Cortex of kidney (tissue), 1 donor: ENCODE measurements at places on chromosomes 11 and 22.

DNA sequence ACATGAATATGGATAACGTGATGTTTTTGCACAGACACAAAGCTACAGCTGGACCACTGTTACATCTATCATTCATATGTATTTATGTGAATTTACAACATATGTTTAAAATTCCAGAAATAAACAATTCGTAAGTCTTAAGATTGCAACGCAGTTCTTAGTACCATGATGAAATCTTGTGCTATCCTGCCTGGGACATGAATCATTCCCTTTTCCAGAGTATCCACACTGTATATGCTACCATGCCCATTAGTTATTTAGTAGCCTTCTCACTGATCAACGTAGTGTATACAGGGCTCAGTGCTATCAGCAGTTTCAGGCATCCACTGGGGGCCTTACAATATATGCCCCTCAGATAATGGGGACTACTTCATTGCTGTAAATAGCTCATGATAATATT lies 4.3 kb downstream of the ATL3 start:
- no peak for DNase-seq

DNA sequence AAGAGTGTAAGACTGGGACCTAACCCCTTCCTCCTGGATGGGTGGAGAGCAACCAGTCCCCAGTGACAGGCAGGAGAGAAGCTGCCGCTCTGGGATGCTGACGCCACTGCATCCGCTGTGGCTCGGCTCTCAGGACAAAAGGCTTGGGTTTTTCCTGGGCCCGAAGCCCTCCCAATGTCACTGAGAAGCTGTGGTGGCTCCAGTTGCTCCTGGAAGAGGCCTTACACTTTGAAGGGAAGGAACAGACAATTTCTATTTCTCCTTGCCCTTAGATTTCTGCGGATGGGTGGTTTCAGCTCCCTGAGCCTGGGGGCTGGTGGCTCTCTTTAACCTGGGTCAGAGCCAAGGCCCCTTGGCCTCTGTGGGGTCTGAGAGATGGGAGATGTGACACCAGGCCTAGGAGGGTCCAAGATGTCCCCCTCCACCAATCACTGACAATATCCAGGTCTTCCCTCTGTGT lies 21.4 kb downstream of the TPBGL start:
- DNase-seq: no peak

GRCh38 chr11:101442171-101442570 lies 141.6 kb downstream of the TRPC6 start:
- DNase-seq: no peak

- DNase-seq: no peak
Measured at GRCh38 chr11:96794152-96794551, 404.3 kb downstream of the JRKL start.

DNA sequence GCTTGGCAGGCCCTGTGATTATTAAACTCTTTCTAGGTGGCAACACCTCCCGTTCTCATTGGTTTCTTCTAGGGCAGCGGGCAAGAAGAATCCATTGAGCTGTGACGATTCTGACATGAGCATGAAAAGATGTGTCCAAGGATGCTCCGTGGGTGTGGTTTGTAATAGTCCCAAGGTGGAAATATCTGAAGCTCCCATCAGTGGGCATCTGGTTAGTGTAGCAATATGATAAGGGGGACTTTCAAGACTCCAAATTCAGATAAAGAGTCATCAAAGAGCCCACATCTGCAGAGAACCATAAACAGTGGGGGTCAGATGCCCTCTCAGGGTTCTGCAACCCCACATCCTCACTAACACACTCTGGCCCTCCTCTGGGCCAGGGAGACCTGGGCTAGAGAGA lies 42.6 kb downstream of the TST start:
- DNase-seq: no peak

DNA sequence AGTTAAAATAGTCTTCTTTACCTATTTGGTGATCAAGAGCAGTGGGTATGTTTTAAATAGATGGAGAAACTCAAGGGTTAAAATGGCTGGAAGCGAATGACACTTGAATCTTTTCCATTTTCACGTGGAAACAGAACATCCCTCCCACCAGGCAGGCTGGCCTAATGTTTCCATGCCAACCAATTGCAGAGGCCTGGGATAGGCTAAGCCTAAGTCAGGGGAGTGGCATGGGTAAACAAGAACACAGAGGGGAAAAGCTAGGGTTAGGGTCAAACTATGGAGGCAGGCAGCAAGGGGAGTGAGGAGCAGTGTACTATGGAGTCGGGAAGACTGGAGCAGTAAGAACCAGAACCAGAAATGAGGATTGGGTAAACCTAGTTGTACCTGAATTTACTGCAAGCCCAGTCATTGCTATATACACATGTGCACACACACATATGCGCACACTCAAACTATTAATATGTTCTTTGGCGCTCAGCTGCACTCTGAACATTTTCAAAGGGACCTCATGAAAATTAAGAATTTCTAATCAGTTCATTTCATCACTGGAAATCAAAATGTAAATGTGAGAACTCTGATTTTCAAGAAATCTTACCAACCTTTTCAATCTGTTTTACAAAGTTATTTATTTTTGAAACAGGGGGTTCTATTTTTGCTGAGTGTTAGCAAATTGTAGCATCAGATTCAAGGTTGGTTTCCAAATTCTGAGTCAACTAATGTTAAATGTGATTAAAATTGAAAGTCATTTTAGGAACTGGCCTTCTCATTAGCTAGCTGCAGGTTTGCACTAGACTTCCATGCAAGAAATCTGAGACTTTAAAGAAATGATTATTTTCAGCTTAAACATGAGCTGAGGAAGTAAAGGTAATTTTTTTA lies 327.0 kb upstream of the CCDC90B start:
- no peak for DNase-seq

DNA sequence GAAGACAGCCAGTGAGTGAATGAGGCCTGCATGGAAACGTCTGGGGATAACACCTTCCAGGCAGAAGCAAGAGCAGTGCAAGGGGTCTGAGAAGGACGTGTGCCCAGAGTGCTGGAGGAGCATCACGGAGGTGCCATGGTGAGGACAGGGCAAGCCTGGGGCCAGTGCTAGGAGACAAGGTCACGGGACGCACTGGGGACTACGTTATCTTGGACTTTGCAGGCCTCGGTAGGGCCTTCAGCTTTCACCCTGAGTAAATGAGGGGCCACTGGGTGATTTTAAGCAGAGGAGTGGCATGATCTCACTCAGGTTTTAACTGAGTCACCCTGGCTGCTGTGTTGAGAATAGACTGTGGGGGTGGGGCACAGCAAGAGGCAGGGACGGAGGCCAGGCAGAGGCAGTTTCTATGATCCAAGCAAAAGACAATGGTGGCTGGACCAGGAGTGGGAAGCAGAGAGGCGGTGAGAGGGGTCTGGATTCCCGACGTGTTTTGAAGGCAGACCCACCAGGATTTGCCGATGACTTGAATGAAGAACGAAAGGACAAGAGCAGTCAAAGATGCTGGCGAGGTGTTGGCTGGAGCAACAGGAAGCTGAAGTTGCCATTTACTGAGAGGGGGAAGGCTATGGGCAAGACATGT lies 102.7 kb upstream of the PARVA start:
- no peak for DNase-seq

GRCh38 chr22:28980326-28980725 lies 81.3 kb downstream of the C22orf31 start:
- DNase-seq: no peak

DNA sequence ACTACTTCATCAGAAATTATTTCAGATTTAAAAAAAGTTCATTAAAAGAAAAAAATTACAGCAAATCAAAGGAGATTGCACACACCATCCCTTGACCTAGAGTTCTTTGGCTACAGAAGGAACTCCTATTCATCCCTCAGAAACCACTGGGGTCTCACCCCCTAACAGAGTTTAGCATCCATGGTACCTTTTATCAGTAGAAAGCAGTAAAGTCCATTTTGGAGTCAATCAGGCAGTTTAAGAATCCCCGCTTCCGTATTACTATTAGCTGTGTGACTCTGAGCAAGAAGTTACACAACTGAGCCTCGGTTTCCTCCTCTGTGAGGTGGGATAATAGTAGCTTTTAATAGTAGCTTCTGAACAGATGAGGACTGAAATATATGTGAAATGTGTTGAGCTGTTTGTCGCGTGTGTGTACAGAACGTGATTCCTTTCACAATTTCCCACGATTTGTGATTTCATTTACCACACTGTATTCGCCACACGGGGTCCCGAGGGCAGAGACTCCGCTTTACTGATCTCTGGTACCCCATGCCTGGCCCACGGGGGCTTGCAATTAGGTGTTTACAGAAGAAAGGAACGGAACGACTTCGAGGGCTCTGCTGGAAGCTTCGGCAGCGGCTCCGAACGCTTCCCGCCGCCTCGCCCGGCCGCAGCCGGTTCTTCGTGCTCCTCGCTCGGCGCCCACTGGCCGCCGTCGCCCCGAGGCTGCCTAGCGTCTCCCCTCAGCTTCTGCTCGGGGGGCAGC lies 72.5 kb upstream of the ZBED5 start:
- DNase-seq: no peak

- no peak for DNase-seq
Measured at GRCh38 chr22:44371741-44372525, 59.2 kb upstream of the SHISAL1 start.

DNA sequence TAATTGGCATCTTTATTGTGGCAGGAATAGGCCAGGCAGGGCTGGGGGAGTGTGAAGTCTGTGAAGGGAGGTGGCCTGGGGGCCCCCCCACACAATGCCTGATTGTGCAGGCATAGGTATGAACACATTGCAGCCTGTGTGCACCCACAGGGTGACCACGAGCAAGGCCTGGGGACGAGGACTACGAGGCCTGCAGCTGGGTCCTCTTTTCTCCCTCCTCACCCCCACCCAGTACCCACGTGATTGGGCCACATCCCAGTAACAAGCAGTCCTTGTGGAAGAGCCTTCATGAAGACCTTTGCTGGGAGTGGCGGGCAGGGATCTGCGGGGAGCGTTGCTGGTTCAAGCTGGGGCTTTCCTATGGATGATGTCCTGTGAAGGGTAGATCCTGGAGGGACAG lies 29.3 kb downstream of the ZBTB16 start:
- no peak for DNase-seq

- DNase-seq: no peak
Measured at GRCh38 chr11:70364178-70364577, 34.2 kb upstream of the CTTN start.

DNA sequence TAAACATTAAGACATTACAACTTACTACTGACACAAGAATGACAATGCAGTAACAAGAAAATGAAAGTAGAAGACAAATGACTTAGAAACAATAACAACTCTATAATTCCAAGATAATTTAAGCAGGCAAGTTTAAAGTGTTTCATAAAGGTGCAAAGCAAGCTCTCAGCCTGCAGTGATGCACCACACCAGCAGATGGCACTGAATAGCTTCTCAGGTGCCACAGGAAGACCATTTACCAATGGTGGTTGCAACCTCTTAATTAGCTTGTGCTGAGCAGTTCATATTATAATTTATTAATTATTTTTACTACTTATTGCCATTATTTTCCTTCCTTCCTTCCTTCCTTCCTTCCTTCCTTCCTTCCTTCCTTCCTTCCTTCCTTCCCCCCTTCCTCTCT lies 60.6 kb downstream of the NXPE2 start:
- no peak for DNase-seq

DNA sequence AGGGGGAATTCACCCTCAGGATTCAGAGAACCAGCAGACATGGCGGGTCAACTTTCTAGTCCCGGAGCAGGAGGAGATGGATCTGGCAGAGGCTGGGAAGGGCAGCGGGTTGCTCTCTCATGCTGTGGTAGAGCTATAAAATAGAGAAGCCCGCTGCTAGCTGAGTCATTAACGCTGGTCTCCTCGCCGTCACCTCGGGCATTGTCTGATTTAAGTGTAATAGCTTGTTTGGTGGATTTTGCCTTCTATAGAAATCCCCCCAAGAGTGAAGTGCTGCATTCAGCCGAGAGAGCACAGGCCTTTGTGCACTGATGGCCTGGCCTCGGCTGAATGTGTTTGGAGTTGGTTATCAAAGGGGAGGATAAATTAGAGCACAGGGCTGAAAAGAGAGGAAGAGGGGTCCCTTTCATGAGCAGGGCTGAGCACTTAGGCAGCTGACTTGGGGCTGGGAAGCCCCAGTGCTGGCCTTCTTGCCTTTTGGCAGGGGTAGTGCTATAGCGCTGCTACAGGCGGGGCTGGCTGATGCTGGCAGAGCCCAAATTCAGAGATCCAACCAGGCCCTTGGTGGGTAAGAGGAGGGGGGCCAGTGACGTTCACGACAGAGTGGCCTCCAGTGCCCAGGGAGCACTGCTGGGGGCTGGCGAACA lies 161.1 kb upstream of the CADM1 start:
- DNase-seq: no peak

- DNase-seq: no peak
Measured at GRCh38 chr22:50485221-50486131, 1.2 kb upstream of the MIOX start.

DNA sequence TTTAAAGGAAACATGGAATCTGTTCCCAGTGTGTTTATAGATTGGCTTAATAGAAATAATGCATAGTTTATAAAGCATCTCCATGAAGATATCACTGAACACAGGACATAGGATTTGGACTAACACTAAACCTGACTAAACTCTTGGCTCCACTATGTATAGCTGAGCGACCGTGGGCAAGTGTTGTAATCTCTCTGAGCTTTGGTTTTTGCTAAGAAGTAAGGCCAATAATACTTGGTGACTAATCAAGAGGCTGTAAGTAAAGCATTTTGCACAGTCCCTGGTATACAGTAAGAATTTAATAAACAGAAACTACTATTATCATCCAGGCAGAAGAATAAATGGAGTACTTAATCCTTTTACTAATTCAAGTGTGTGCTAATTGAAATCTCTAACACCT lies 125.5 kb upstream of the MTMR2 start:
- DNase-seq: no peak

- DNase-seq: no peak
Measured at GRCh38 chr11:103434073-103434411, 324.8 kb downstream of the DYNC2H1 start.

DNA sequence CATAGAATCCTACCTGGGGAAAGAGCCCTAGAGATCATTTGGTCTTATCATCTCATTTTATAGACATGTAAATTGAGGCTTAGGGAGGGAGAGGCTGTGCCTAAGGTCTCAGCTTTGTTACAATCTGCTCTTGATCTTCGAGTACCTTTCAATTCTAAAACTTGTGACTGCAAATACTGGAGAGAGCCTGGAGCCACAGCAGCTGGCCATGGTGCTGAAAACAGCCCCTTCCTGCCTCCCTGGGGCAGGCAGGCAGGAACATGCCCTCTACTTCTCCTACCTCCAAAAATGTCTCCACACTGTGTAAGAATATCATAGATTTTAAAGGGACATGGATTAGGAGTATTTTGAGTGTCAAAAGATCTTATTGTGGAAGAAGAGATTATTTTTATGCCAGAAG lies 52.2 kb downstream of the C22orf42 start:
- DNase-seq: no peak

- no peak for DNase-seq
Measured at GRCh38 chr22:40218723-40219294, 41.1 kb downstream of the TNRC6B start.

DNA sequence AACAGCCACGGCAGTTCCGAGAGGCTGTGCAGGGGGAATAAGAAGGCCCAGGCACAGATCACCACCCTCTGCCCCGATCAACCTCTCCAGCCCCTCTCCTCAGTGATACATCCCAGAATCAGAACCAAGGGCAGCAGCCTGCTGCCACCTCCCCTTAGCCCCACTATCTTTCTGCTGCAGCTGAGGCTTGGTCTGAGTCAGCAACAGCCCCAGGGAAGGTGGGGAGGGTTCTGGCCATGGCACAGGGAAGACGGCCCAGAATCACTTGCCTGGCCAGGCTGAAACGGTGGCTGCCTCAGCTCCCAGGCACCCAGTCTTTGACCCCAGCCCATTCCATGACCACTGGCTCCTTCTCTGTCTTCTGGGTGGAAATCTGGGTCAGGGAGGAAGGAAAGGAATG lies 2.3 kb downstream of the CHID1 start:
- no peak for DNase-seq
